ENCODE measurements at places on chromosomes 6 and 20.

DNA sequence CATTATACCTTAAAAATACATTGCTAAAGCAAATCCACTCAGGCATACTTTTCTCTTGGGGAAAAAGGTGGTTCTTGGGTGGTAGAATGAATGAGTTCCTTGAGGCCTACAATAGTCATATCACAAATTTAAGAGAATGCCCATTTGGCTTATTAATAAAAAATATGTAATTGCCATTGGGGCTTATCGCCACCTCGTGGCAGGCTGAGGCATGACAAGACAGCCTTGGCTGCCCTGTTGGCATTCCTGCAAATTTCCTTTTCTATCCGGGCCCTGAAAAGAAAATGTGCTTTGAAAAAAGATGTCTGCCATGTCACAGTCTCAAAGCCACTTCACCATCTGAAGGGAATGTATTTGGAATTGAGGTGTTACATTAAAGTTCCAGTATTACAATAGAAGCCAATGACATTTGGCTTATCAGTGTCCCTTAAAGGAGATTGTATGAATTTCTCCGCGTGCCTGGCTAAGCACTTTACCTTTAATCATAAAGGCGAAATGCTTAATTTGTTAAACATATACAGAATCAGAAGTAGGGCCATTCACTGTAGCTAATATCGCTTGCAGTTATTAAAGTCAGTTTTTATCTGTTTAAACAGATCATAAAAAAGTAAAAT is 188.3 kb upstream of the ZFP64 start:
- DNase-seq: peak; percentile 37

GRCh38 chr20:14543040-14543439 is 205.6 kb upstream of the FLRT3 start:
- DNase-seq: no peak

GRCh38 chr20:39117491-39117890 is 155.3 kb downstream of the DHX35 start:
- DNase-seq: no peak

GRCh38 chr6:30264743-30265142 is 51.5 kb upstream of the TRIM26 start:
- DNase-seq: no peak

DNA sequence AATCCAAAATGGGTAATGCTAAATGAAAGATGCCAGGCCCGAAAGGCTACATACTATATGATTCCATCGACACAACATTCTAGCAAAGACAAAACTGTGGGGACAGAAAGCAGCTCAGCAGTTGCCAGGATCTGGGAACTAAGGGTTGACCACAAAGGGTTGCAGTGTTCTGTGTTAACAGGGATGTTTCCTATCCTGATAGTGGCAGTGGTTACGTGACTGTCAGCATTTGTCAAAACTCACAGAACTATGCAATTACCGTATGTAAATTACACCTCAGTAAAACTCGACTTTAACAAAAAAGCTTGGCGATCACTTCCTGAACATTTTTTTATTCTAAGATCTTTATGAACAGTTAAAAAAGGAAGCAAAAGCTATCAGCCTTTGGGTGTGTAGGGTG is 83.9 kb downstream of the BANF2 start:
- no peak for DNase-seq

- DNase-seq: no peak
Observed at GRCh38 chr6:157047951-157048350, 270.8 kb downstream of the ARID1B start.

DNA sequence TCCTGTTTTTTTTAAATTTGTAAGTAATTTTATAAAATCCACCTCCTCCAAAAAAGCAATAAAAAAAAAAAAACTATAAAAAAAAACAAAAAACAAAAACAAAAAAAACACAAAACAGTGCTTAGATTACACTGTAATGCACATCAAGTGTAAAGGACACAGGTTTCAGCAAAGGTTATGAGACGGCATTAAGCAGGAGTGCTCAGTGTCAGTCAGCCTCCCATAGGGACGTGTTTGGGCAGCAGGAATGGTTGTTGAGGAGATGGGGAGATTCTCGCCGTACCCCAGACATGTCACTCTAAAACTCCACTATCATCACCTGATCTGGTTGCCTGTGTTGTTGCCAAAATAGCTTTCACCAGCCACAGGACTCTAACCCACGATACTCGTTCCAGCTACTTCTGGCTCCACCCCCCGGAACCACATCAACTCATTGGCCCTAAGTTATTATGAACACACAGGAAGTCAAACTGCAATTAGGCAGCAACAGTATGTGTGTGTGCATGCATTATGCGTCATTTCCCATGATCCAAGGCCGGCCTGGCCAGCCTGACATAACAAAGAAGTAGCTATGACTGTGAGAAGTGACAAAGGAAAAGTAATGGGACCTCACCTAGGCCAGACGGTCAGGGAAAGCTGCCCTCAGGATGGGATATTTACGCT is 28.7 kb downstream of the ECT2L start:
- peak; percentile 53 for DNase-seq

DNA sequence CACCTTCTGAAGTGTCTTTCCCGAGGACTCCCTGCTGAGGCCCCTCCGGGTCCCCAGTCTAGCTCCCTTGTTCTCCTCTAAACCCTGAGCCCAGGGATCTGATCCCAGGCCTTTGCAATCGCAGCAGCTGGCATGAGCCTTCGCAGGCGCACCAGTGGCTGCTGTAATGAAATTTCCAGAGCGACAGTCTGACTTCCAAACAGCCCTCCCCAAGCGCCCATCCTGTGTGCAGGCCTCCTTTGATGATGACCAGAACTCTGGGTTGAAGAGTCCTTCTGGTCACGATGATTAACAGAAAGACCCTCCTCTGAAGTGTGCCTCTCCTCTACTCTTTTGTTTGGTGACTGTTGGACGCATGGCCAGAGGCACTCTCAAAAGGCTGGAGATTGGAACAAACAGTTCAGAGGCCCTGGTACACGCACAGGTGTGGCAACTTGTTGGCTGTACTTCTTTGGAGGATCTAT is 89.1 kb upstream of the MPC1 start:
- no peak for DNase-seq
